ENCODE measurements at places on chromosomes 11 and 22. TPM values are rescaled to one million over a fixed set of nuclear protein-coding genes. Genes with fewer than 3 reads are reported as not detected.

P2RY2 gene
- total RNA-seq: 3.0 TPM

OR56A1 gene
- total RNA-seq: not detected

DEUP1 gene
- not detected for total RNA-seq

GGA1 gene
- total RNA-seq: 29.1 TPM

BTBD18 gene
- total RNA-seq: not detected

LINC01488 gene
- 0.14 TPM for total RNA-seq

OR8G5 gene
- total RNA-seq: not detected

DCDC1 gene
- 0.27 TPM for total RNA-seq

ARRB1 gene
- 22.5 TPM for total RNA-seq

YPEL1 gene
- 0.21 TPM for total RNA-seq

OR52N2 gene
- total RNA-seq: not detected

SMIM35 gene
- total RNA-seq: not detected

POLA2 gene
- total RNA-seq: 10.7 TPM

SCN3B gene
- total RNA-seq: 0.07 TPM

GPHA2 gene
- total RNA-seq: 11.6 TPM

OR8D1 gene
- not detected for total RNA-seq

OLFML1 gene
- total RNA-seq: 0.69 TPM

MTFP1 gene
- 40.3 TPM for total RNA-seq

AGBL2 gene
- total RNA-seq: 0.67 TPM

SAA4 gene
- 147 TPM for total RNA-seq

HIPK3 gene
- total RNA-seq: 44.3 TPM

ART1 gene
- total RNA-seq: not detected

SYNGR1 gene
- total RNA-seq: not detected

GAB4 gene
- total RNA-seq: not detected

ACAD8 gene
- 16.1 TPM for total RNA-seq

TRIM22 gene
- total RNA-seq: 2.2 TPM

CLCF1 gene
- 0.48 TPM for total RNA-seq

LAYN gene
- not detected for total RNA-seq

UCP2 gene
- 3.2 TPM for total RNA-seq

RASL10A gene
- 0.22 TPM for total RNA-seq

DRICH1 gene
- 0.15 TPM for total RNA-seq

IL10RA gene
- total RNA-seq: not detected

USH1C gene
- total RNA-seq: not detected

PGR gene
- total RNA-seq: not detected

PRG2 gene
- total RNA-seq: not detected

AMOTL1 gene
- 0.20 TPM for total RNA-seq

TLCD5 gene
- 4.1 TPM for total RNA-seq
